ENCODE measurements at places on chromosomes 3 and 15.
A peak's percentile ranks its signal among the peaks of the same experiment; 100 is the strongest.

DNA sequence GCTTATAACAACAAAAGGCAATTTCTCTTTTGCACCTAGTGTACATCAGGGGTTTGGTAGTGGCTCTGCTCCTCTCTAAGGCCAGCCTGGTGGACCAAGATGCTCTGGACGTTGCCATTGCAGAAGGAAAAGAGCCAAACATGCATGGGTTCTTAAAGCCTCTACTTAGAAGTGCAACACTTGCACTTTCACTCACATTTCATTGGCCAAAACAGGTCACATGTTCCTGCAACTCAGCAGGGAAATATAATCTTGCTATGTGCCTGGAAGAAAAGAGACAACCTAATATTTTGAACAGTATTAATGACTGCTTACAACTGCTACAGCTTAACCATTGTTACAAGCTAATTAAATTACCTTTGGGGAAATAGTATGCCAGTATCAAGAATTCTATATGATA lies 182.9 kb downstream of the IL5RA start:
- no peak for DNase-seq

DNA sequence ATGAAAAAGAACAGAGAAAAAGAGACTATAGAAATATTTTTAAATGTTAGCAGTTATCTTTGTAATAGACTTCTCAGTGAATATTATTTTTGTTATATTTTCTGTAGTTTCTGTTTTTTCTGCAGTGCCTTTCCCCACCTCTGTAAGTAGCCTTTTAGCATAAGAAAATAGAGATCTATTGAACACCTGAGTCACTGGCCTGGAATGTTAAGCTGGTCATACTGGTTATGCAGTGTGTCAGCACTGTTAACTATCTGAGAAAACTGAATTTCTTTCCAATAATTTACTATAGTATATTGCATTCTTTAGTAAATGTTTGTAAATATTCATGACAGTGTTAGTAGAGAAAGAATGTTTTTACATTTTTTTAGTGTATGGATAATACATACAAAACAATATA lies 79.8 kb downstream of the NECTIN3 start:
- no peak for DNase-seq

DNA sequence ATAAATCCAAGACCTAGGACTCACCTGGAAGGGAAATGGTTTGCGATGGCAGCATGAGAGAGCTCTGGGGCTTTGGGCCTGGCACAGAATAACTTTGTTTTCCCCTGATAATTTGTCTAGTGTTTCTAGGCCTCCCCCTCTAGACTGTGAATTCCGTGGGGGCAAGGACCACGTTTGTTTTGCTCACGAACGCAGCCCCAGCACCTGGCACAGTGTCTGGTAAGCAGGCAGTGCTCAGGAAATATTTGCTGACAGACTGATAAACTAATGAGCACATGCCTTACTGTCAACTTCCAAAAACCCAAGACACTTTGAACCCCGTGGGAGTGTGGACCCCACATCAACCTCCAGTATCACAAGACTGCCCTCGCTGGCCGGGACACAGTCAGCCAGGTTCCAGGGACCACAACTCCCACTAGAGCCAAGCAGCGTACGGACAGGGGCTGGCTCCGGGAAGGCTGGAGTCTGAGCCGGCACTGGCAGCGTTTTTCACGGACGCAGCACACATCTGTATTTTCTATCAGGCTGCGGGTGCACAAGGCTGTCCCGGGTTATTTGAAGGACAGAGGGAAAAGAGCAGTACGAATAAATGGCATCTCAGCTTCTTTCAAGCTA lies 146.5 kb downstream of the XXYLT1 start:
- no peak for DNase-seq

GRCh38 chr3:79672075-79672474 lies 95.7 kb downstream of the ROBO1 start:
- no peak for DNase-seq

GRCh38 chr3:126939733-126940132 lies 43.2 kb upstream of the PLXNA1 start:
- no peak for DNase-seq

DNA sequence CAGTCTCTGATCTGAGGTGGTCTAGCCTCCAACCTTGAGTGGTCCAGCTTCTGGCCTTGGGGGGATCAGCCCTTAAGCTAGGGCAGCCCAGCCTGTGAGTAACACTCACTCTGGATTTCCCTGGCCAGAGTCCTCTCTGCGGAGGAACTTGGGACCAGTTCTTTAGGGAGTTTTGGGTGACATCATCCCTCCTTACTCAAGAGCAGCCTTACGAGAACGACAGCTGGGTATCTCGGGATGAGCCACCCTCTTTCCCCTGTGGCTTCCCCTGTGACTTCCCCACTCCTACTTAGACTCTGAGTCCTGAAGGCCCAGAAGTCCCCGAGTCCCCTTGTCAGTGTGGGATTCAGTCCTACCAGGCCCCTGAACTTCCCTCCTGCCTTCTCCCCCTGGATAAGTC lies 10.2 kb upstream of the PLXND1 start:
- no peak for DNase-seq

DNA sequence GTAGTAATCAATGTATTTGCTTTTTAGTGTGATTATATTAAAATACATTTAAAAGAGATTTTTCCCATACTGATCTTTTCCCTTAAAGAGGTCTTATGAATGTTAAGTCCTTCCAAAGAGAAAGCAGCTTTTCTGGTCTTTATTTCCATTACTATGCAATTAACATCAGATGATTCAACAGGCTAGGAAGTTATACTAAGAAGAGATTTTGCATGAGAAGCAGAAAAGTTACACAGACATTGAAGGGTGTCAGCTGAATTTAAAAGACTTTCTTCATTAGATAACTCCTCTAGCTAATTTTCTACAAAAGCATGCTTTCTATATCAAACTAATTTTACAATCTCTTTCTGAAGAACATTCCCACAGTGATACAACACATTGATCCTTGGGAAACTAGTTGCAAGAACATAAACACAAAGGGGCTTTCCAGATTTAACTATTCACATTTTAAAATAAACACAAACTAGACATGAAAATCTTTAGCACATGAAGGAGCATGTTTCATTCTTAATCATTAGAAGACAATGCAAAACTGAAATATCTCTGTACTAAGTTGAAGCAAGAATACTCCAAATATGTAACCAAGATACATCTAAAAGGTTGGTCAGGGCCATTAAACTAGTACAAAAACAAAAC lies 965.8 kb downstream of the ROBO1 start:
- DNase-seq = no peak

- no peak for DNase-seq
These were observed 162.5 kb downstream of the FNDC3B start for GRCh38 chr3:172201870-172202236.

DNA sequence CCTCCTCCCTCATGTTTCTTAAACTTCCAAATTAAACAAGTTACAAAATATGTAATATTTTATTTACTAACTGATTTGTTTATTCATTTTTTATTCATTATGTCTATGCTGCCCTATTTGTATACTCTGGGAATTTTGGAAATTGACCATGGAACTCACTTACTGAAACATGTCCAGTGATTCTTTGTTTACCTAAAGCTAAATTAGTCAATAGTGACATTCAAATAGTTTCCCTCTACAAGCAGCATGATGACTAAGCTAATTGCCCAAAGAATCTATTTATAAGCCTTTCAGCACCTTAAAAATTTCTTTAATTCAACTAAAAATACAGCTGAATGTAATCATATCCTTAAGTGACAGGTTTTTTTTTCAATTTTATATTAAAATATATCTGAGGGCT lies 437.7 kb downstream of the SI start:
- no peak for DNase-seq

- DNase-seq = peak; percentile 16
These were observed 632 bp upstream of the COPS2 start for GRCh38 chr15:49155834-49156627.

GRCh38 chr3:63988943-63989342 lies 34.4 kb downstream of the PSMD6 start:
- no peak for DNase-seq

GRCh38 chr3:108159865-108160264 lies 62.4 kb downstream of the IFT57 start:
- DNase-seq = no peak

- no peak for DNase-seq
These were observed 225.8 kb downstream of the TAFA4 start for GRCh38 chr3:68706536-68706935.

- DNase-seq = no peak
These were observed 539 bp upstream of the LAMB2 start for GRCh38 chr3:49133226-49133951.

GRCh38 chr3:126538966-126539365 lies 15.0 kb downstream of the CHST13 start:
- DNase-seq = no peak

DNA sequence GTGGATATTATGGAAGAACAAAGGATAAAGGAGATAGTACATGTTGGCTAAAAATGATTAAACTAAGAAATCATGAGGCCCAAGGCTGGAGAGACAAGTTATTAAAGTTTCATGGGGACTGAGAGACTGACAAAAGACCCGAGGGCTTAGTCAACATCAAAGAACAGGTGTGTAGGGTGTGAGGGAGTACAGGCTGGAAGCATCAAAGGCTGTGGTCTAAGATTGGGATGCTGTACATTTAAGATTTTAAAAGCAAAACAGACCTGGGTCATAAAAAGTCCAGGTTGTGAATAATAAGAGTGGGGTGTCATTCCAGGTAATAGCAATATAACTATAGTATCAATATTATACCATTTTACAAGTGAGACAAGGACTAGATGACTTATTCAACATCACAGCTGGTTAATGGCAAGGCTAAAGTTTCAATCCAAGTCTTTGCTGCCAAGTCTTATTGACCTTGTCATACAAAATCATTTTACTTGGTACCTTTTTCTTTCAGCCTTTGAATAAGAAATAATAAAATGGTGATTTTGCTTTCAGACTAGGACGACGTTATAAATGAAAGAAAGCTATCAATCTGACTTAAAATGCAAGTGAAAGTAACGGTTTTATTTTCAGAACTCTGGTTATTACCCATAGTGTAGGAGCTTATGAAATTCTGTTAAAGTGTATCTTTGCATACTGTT lies 211.6 kb downstream of the TNIK start:
- no peak for DNase-seq

DNA sequence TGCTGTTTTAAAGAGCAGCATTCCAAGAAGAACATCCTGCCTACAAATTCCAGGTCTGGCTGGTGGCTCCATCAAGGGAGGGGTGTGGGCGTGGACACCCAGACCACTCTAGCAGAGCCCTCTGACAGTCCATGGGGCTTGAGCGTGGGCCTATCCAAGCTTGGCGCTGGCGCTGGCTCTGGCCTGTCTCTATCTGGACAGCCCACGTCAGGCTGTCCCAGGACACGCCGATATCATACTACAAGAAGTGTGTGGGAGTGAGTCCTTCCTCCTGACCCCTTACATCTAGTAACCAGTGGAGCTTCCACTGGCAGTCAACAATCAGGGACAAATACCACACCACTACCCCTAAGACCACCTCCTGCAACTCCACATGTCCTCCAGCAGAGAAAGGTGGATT lies 17.1 kb upstream of the DUSP7 start:
- no peak for DNase-seq

DNA sequence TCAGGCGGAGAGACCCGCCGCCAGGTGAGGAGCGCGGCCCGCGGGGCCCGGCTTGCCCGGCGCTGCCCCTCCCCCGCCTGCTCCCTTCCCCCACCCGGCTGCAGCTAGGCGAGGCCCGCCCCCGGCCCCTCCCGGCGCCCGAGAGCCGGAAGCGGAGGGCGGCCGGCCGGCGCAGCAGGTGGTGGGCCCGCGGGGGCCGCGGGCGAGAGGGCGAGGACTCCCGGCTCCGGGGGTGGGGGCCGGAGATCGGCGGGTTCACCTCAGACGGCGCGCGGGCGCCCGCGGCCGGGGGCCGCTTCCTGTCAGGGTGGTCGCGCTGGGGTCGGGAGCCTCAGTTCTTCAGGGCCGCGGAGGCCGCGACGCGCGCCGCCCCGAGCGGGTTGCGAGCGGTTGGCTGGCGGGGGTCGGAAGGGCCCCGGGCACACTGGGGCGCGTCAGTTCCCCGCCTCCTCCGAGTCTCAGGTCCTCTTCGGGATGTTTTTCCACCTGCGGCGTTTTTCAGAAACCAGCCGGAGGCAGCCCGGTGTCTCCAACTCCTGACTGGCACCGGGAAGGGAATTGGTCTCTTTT lies 395 bp downstream of the ZFAND6 start:
- no peak for DNase-seq

DNA sequence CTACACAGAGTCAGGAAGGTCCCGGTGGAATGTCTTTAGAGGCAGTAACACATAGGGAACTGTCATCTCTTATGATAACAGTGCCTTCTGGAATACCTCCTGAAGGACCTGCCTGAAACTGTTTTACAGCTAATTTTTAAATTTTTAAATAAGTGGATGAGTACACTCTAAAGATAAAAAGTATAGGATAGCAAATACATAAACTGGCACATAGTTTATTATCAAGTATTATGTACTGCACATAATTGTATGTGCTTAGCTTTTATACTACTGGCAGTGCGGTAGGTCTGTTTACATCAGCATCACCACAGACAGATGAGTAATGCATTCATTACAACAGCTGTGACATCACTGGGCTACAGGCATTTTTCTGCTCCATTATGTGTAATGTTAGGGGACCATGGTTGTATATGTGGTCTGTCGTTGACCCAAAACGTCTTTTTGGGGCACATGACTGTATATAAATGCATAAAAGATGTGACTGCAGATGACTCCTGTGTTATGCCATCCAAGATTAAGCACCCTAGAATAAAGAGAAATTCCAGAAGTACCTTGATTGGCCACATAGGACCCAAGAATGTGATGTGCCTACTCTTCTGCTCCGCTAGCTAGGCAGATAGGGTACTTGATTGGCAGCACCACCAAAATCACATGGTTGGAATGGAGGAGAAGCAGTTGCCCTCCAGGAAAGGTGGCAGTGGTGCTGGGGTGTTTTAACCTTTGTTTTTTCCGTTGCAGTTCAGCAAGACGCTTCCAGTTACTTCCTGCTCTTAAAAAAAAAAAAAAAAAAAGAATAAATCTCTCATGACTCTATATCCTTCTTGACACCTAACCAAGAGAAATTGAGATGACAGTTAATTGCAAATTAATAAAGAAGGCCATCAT lies 3.3 kb downstream of the VPS8 start:
- peak; percentile 9 for DNase-seq

GRCh38 chr3:61073566-61074165 lies 177.6 kb downstream of the FHIT start:
- DNase-seq = no peak

Measured in CD4-positive, alpha-beta T cell treated with Interleukin-10 for 1 hour (primary cell).